Type B pancreatic cell (in vitro differentiated cells): ENCODE measurements at places on chromosomes 2 and 18. TPM values are rescaled to one million over a fixed set of nuclear protein-coding genes. Genes with fewer than 3 reads are reported as not detected.

The C2orf81 gene
- 2.9 and 10.4 TPM in 2 replicates for total RNA-seq

- no peaks in the 10 kb centered on the region for H3K36me3 ChIP-seq
- H3K27me3 ChIP-seq = peaks cover 25% of the 10 kb centered on the region
- no peaks in the 10 kb centered on the region for H3K4me1 ChIP-seq
- no peak for DNase-seq
Measured at GRCh38 chr2:112841295-112842044, 4.9 kb upstream of the IL1B start.

The CFAP65 gene
- 0.29 and 2.1 TPM in 2 replicates for total RNA-seq

- peaks cover 12% of the 10 kb centered on the region for H3K27me3 ChIP-seq
- H3K4me3 ChIP-seq = no peak overlapping the region
- peaks cover 3% of the 10 kb centered on the region for H3K4me1 ChIP-seq
- no peaks in the 10 kb centered on the region for H3K36me3 ChIP-seq
Measured at GRCh38 chr18:43571078-43571689, 293.9 kb upstream of the SYT4 start.

The DNAJC5G gene
- not detected in 2 replicates for total RNA-seq

- peaks cover 7% of the 10 kb centered on the region for H3K36me3 ChIP-seq
- H3K27me3 ChIP-seq = peaks cover 10% of the 10 kb centered on the region
- no peak overlapping the region for H3K27ac ChIP-seq
- peaks cover 38% of the 10 kb centered on the region for H3K4me1 ChIP-seq
- H3K4me3 ChIP-seq = no peak overlapping the region
Measured at GRCh38 chr2:100043891-100044255, 98.5 kb downstream of the AFF3 start.

GRCh38 chr2:127532296-127532695, 3.2 kb upstream of the MYO7B start:
- H3K27me3 ChIP-seq = peaks cover 41% of the 10 kb centered on the region
- no peaks in the 10 kb centered on the region for H3K36me3 ChIP-seq
- no peak for DNase-seq
- H3K4me3 ChIP-seq = no peak overlapping the region
- no peak overlapping the region for H3K27ac ChIP-seq
- peaks cover 2% of the 10 kb centered on the region for H3K4me1 ChIP-seq

DNA sequence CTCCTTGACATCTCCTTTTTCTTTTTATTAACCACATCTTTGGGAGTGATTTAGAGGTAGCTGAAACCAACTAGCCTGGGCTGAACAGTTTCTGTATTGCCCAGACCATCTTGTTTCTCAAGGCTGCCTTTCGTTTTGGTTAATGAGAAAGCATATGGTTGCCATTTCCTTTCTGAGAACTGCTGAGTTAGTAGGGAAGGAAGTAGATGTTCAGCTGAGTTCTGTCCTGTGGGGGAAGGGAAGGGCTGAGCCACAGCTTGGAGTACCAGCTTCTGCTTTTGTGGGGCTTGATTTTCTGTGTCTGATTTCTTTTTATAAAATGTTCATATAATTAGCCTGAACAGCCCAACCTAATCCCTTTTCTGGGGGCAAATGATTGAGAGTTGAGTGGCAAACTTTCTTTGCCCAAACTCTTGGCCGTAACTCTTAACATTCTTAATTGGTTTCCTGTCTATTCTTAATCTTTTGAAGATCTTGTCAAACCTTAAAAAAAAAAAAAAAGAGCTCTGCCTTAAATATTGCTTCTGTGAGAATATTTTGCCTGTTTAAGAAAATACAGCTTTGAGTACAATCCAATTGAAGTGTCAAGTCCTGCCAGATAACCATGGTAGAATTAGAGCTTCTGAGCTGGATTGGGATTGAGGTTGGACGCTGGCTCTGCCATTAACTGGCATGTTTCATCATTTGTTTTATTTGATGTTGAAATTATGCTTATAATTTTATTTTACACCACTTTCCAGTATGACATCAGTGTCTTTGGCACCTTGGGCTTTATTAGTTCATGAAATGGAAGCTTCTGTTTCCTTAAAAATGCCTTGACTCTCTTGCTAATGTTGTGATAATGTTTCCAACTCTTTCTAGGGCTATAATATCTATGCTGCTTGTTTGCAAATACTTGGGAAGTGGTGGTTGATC, 1.9 kb upstream of the NABP1 start:
- H3K4me3 ChIP-seq = peak overlapping the region; percentile 95
- H3K27ac ChIP-seq = peak overlapping the region; percentile 99
- no peaks in the 10 kb centered on the region for H3K27me3 ChIP-seq
- no peak for DNase-seq
- H3K36me3 ChIP-seq = no peaks in the 10 kb centered on the region

The FBXO15 gene
- total RNA-seq = 2.0 and 4.7 TPM in 2 replicates

- DNase-seq = no peak
- H3K4me3 ChIP-seq = no peak overlapping the region
- H3K27ac ChIP-seq = no peak overlapping the region
- H3K27me3 ChIP-seq = peaks cover 17% of the 10 kb centered on the region
- H3K36me3 ChIP-seq = peaks cover 3% of the 10 kb centered on the region
Measured at GRCh38 chr2:168434146-168434545, 21.9 kb upstream of the CERS6 start.

DNA sequence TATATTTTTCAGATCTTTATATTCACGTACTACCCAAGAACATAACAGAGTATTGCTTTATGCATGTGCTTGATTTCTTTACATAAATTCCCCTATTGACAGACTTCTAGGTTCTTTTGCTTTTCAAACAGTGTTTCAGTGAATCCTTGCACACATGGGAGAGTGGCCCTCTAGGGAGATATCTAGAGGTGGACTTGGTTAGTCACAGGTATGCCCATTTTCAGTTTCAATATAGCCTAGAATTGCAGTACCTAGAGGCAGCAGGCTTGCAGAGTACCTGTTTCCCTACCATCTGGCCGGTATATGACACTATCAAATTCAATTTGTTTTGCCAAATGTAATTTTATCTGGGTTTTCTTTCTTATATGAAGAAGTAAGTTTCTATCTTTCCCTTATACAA, 36.8 kb downstream of the EML6 start:
- H3K27me3 ChIP-seq = no peaks in the 10 kb centered on the region
- H3K4me1 ChIP-seq = no peaks in the 10 kb centered on the region
- no peak for DNase-seq
- no peaks in the 10 kb centered on the region for H3K36me3 ChIP-seq
- H3K4me3 ChIP-seq = no peak overlapping the region

DNA sequence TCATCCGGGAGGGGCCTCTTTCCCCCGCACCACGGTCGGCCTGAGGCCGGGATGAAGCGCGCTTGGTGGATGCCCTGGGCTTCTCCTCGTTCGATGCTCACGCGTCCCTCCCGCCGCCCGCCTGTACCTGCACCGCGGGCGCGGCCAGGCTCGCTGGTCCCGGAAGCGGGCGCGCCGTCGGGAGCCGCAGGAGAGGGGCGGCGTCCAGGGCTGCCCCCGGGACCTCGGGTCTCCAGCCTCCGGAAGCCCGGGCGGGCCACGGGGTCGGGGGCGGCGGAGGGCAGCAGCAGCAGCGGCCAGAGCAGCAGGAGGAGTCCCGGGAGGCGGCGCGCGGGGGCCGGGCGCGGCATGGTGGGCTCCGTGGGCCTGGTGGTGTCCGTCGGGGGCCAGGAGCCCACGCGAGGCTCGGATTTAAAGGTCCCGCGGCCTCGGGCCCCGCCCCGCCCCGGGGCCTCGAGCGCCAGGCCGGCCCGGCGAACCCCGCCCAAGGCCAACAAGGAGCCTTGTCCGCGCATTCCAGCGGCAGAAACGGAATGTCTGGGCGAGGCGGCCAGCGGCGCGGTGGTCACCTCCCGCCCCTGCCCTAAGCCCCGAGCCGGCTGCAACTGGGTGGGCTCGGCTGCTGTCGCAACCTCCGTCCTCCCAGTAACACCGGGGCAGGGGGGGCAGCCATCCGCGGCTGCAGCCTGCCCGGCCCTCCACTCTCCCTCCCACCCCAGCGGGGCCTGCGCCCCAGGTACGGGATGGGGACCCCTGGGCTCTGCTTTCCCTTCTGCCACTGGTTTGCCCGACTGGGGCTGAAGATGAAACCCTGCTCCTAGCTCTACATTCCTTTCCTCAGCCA, at the start of gene MATN3:
MATN3 (minus strand) TSS at position 387 of the 844 bp plus-strand sequence; CDS start at position 350, 37 bp downstream.
- H3K36me3 ChIP-seq = peaks cover 3% of the 10 kb centered on the region
- H3K4me1 ChIP-seq = peaks cover 14% of the 10 kb centered on the region
- peaks cover 46% of the 10 kb centered on the region for H3K27me3 ChIP-seq
- H3K4me3 ChIP-seq = peak within 1 kb of the TSS; percentile 90
- H3K27ac ChIP-seq = peak within 1 kb of the TSS; percentile 65

GRCh38 chr2:169415233-169415748, 53.0 kb upstream of the LRP2 start:
- no peaks in the 10 kb centered on the region for H3K36me3 ChIP-seq
- no peak for DNase-seq
- no peaks in the 10 kb centered on the region for H3K4me1 ChIP-seq
- H3K27ac ChIP-seq = no peak overlapping the region
- peaks cover 21% of the 10 kb centered on the region for H3K27me3 ChIP-seq
- H3K4me3 ChIP-seq = no peak overlapping the region

- H3K4me3 ChIP-seq = no peak overlapping the region
- H3K36me3 ChIP-seq = peaks cover 21% of the 10 kb centered on the region
- peak overlapping the region; percentile 52 for H3K27ac ChIP-seq
- no peak for DNase-seq
- no peaks in the 10 kb centered on the region for H3K27me3 ChIP-seq
Measured at GRCh38 chr2:241618296-241618805, 18.6 kb downstream of the THAP4 start.

DNA sequence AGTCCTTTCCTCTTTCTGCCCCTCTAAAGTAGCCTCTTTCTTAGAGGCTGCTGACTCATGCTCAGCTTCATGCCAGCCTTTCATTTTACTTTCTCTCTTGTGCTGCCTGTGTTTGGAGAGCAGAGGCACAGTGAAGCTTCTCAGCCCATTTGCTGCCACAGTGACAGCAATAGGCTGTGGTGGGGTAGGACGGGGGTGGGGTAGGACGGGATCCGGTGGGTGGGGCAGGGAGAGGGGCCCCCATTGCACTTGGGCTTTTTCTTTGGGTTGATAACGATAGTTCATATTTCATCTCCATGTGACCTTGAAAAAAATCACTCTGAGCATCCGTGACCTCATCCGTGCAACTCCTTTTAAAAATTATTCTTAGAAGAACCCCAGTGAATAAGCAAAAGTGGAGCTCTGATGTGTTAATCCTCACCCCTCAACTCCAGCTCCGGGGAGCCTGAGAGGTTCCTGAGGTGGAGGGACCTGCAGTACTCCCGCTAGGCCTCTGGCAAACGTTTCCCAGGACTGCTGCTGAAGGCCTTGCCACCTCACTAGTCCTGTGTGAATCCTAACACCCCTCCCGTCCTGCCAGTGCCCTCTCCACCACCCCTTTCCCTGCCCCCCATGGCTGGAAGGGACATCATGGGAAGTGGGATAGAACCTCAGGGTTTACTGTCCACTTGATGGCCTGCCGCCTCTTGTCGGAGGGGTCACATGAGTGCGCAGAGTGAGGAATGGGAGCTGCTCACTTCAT, 70.8 kb downstream of the INPP4A start:
- H3K36me3 ChIP-seq = peaks cover 5% of the 10 kb centered on the region
- no peaks in the 10 kb centered on the region for H3K27me3 ChIP-seq
- DNase-seq = peak; percentile 62
- no peak overlapping the region for H3K27ac ChIP-seq
- H3K4me1 ChIP-seq = peaks cover 31% of the 10 kb centered on the region

GRCh38 chr2:194380011-194380410, 1277.0 kb upstream of the SLC39A10 start:
- no peak overlapping the region for H3K4me3 ChIP-seq
- H3K4me1 ChIP-seq = no peaks in the 10 kb centered on the region
- no peak for DNase-seq
- H3K36me3 ChIP-seq = no peaks in the 10 kb centered on the region
- no peaks in the 10 kb centered on the region for H3K27me3 ChIP-seq
- no peak overlapping the region for H3K27ac ChIP-seq
